IMR-90 (cell line): ENCODE measurements at places on chromosomes 7 and 10. TPM values are rescaled to one million over a fixed set of nuclear protein-coding genes. Genes with fewer than 3 reads are reported as not detected.

DNA sequence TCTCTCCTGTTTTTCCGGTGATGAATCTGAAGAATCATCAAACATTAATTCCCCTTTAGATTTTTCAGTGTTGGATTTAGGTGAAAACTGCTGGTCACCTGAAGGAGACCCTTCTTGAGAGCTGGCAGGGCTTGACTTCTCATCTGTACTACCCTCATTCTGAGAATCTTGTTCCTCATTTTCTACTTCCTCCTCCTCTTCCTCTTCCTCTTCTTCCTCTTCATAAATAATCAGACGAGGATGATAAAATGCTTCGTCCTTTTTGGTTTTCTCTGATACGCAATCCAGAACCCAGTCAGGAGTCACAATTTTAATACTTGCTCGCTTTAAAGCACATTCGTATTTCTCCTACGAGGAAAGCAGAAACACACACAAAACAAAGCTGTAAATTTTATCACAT, 26.9 kb downstream of the PAXIP1 start:
- DNase-seq, result no peak

DNA sequence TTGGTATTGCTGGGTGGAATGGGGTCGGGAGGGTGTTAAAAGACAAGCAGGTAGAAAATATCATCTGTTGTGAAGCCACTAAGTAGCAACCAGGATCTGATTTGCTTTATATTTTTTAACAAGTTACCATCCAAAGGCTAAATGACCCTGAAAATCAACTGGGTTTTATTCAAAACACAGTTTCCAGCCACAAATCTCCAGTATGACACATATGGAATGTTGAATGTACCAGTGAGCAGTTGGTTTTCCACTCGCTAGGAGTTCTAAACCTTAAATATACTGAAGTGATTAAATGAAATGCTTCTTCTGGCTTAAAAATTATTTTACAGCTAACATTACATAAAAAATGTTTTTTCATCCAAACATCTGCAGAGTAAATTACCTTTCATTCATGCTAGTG, 112.5 kb downstream of the PDE1C start:
- peak; percentile 17 for DNase-seq

Gene KLF14
- 0.05 and 0.07 TPM in 2 replicates for polyA plus RNA-seq

GRCh38 chr10:71179382-71179781, 33.0 kb upstream of the UNC5B start:
- DNase-seq, result no peak

Gene ARHGEF35
- not detected in 2 replicates for polyA plus RNA-seq

- peak; percentile 43 for DNase-seq
Measured at GRCh38 chr10:124732931-124733570, 11.1 kb downstream of the FAM53B start.

- DNase-seq, result no peak
Measured at GRCh38 chr10:56722912-56723311, 361.9 kb upstream of the ZWINT start.

DNA sequence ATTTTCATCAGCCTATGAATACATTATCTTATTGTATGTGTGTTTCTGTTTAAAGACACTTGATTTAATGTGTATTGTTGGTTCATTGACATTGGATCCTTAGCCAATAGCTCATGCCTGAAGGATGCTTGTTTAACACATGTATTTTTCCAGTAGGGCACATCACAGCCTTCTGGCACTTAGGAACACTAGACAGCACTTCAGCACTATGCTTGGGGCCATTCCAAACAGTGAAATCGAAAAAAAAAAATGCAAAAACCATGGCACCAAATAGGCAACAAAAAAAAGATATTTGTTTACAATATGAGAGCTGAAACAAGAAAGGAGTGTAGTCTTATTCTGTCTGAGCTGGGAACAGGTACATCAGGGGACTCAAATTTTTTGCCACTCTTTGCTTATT, 262.8 kb downstream of the SLC25A13 start:
- DNase-seq, result no peak

Gene SCART1
- 1.5 and 2.1 TPM in 2 replicates for polyA plus RNA-seq

DNA sequence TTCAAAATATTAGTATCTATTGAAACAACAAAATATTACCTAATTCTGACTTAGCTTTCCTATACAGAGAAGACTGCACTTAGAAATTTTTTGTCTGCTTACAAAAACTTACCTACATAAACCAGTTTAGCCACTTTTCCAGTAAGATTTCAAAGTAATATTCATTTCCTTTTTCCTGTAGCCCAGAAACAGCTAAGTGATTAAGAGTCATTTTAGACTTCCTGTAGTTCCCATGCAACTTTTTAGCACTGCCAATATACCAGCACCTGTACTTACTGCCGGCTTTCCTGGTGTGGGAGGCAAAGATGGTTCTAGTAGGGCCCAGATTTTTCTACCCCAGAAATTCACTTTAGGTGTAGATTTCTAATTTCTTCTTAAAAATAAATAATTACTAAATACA, 21.8 kb downstream of the NT5C2 start:
- DNase-seq, result no peak

DNA sequence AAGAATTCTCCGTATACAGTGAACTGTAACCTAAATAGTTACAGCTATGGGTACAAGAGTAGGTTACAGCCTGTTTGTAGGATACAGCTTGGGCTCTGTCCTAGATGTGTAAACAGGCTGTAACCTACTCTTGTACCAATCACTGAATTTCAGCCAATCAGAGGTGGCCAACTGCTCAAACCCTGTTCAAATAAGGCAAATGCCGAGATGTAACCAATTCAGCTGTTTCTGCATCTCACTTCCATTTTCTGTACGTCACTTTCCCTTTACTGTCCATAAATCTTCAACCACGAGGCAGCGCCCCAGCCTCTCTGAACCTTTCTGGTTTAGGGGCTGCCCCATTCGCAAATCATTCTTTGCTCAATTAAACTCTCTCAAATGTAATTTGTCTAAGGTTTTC, 8.3 kb upstream of the MMP21 start:
- DNase-seq, result peak; percentile 4

DNA sequence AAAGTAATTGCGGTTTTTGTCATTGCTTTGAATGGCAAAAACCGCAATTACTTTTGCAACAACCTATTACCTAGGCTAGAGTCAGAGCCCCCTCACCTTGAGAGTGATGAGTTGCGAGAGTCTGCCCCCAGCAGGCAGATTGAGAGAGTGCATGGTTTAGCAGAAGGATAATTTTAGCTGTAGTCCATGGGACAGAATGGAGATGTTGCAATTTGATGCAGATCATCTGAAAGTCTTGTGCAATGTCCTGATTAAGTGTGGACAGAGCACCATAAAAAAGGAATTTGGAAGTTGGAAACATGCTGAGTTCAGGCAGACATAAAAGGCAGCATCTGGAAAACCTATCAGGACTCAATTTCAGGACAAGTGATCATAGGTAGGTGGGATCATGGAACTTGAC, 48.7 kb downstream of the GPR141 start:
- no peak for DNase-seq

Gene PRPS1L1
- not detected in 2 replicates for polyA plus RNA-seq

- peak; percentile 51 for DNase-seq
Measured at GRCh38 chr7:74174606-74175082, 488 bp downstream of the EIF4H start.

- peak; percentile 64 for DNase-seq
Measured at GRCh38 chr10:12214763-12215218, 18.8 kb downstream of the CDC123 start.

GRCh38 chr10:78264361-78264760, 230.7 kb downstream of the RPS24 start:
- no peak for DNase-seq

DNA sequence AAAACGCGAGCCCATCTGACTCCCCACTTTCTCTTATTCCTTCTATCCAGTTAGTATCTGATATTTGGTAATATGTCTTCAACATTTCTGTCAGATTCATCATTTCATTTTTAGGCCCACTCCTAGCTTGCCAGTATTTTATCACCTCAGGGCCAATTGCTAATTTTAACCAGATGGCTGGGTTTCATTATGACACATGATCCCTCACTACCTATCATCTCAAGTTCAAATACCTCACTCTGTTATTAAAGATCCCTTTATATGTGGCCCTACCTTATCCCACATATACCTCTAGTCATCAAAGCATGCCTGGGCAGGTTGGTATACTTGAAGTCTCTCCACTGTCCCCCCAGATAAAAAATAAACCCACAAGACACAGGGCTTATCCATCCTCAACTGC, 104.9 kb downstream of the RNLS start:
- DNase-seq, result no peak

GRCh38 chr10:49594594-49594993, 15.5 kb upstream of the SLC18A3 start:
- peak; percentile 65 for DNase-seq

DNA sequence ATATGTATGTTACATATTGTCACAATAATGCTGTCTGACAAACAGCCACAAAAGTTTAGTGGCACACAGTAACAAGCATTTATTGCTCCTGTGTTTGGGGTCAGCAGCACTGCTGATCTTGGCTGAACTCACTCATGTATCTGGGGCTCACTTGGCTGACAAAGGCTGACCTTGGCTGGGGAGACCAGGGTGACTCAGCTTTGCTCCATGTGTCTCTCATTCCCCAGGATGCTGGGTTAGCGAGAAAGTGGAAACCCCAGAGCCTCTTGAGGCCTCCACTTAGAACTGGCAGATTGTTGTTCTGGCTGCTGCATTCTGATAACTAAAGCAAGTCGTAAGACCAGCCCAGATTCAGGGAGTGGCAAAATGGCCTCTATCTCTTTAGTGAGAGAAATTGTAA, 217.3 kb upstream of the HABP2 start:
- peak; percentile 1 for DNase-seq

- DNase-seq, result no peak
Measured at GRCh38 chr10:78203915-78204818, 170.5 kb downstream of the RPS24 start.

- DNase-seq, result no peak
Measured at GRCh38 chr7:143002898-143003297, 24.0 kb downstream of the OR9A2 start.

DNA sequence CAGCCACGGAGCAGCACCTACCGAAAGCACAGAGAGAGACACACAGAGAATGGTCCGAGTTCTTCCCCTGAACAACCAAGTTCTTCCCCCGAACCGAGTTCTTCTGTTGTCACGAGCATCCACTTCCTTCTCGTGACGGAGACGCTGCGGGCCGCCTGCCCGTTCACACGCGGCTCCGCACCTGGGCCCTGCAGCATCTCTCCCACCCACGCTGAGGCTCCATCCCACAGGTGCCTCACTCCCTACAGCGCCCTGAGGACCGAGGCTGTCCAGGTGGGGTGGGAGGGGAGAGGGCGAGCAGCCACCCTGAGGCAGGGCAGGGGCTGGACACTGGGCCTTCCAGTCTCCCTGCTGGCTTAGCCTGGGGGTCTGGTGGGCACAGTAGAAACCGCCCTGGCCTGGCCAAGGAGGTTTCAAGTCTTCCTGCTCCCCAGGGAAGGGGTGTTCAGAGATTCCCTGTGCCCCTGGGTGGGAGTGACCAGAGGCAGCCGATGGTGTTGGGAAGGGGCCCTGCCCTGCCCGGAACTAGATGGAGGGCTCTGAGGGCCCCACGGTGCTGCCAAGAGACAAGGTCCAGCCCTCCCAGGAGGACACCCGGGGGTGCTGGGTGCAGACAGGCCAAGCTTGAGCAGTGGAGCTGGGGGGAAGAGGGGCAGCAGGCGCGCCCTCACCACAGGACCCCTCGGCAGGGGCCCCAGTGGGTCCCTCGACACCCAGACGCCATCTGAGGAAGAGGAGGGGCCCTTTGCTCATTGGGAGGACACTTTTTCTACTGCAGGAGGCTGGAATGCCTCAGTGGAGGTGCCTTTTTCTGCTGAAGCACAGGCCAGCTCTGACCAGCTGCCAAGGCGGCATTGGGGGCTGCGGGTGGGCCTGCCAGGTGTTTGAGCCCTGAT, 5.2 kb upstream of the NKX6-2 start:
- DNase-seq, result no peak

DNA sequence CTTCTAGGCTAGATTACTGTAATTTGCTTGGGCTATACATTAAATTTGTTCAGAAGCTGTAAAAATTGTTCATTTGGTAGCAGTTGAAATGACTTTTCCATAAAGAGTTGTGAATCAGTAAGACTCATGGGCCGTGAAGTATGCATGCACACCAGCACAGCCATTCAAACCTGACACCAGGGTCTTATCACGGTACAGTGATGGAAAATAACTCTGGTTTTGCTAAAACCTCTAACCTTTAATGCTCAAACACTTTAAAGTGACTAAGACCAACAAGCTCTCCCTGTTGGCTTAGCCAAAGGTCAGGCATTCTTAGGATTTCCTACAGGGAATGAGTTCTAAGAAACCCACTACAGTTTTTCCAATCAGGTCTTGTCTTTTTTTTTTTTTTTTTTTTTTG, 11.5 kb downstream of the ARL3 start:
- peak; percentile 40 for DNase-seq

Gene LIPM
- not detected in 2 replicates for polyA plus RNA-seq

GRCh38 chr10:8331896-8332729, 277.6 kb downstream of the GATA3 start:
- peak; percentile 7 for DNase-seq

Gene CHCHD2
- 522 and 592 TPM in 2 replicates for polyA plus RNA-seq

- no peak for DNase-seq
Measured at GRCh38 chr7:69951458-69951857, 353.2 kb downstream of the AUTS2 start.

DNA sequence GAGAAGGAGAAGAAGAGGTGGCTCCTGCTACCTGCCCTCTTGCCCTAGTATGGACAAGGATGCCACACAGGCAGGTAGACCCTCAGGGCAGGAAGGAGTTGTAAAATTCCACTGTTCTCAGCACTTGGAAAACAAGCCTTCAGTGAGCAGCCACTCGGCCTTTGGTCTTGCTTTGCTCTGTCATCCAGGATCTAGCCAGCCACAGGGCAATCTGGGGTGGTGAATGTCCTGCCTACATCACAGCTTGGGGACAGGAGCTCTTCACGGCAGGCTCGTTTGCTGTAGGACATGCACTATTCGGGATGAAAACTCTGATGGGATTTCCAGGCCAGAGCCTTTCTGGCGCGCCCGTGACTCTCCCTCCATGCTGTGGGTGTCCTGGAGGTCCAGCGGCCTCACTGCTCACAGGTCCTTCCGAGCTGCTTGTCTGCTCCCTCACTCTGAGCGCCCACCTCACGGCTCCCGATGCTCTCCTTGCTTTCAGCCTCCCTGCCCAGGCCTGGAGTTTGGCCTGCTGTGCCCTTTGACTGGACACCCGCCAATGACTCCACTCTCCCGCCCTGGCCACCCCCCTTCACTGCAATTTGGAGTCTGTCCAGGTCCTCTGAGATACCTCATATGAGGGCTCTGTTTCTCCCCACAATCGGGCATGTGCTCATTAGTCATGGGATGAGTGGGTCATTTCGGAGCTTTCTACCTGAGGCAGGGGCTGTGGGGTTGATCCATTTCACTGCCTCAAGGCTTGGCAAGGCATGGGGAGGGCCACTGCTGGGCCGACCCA, 227.2 kb upstream of the GRB10 start:
- DNase-seq, result peak; percentile 28

- peak; percentile 51 for DNase-seq
Measured at GRCh38 chr7:6227294-6227846, 45.1 kb downstream of the CYTH3 start.
